Liver (tissue), 10 donors: ENCODE measurements at places on chromosomes 6 and 20. TPM values are rescaled to one million over a fixed set of nuclear protein-coding genes. Genes with fewer than 3 reads are reported as not detected.

Gene NCOA3
- 3.8 TPM for polyA plus RNA-seq

- no peak for DNase-seq
Observed at GRCh38 chr6:167347226-167347625, 22.3 kb downstream of the TTLL2 start.

Gene PROKR2
- not detected for polyA plus RNA-seq

Gene ELOVL5
- 54.4 TPM for polyA plus RNA-seq

DNA sequence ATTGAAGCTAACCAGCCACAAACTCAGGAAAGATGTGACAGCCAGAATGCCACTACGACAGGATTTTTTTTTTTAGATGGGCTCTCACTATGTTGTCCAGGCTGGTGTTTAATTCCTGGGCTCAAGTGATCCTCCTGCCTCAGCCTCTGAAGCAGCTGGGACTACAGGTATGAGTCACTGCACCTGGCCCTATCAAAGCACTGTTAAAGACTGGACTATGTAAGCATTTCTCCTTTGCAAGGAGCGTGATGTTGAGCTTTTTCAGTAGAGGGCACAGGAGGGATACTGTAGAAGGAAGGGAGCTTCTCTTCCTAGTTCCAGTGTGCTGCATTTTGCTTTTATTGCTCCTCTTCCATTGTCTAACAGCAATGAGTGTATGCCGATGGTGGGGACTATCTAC lies 35.8 kb downstream of the ZBTB9 start:
- DNase-seq: no peak

Gene HNF4A
- polyA plus RNA-seq: 52.3 TPM

GRCh38 chr6:41500561-41500960 lies 45.6 kb upstream of the FOXP4 start:
- no peak for DNase-seq

GRCh38 chr20:6588296-6588695 lies 179.2 kb upstream of the BMP2 start:
- DNase-seq: peak; percentile 58

Gene MYCT1
- polyA plus RNA-seq: 3.6 TPM

GRCh38 chr6:156916130-156916801 lies 139.1 kb downstream of the ARID1B start:
- DNase-seq: no peak

Gene ROS1
- polyA plus RNA-seq: not detected

Gene KHDC1L
- polyA plus RNA-seq: not detected

DNA sequence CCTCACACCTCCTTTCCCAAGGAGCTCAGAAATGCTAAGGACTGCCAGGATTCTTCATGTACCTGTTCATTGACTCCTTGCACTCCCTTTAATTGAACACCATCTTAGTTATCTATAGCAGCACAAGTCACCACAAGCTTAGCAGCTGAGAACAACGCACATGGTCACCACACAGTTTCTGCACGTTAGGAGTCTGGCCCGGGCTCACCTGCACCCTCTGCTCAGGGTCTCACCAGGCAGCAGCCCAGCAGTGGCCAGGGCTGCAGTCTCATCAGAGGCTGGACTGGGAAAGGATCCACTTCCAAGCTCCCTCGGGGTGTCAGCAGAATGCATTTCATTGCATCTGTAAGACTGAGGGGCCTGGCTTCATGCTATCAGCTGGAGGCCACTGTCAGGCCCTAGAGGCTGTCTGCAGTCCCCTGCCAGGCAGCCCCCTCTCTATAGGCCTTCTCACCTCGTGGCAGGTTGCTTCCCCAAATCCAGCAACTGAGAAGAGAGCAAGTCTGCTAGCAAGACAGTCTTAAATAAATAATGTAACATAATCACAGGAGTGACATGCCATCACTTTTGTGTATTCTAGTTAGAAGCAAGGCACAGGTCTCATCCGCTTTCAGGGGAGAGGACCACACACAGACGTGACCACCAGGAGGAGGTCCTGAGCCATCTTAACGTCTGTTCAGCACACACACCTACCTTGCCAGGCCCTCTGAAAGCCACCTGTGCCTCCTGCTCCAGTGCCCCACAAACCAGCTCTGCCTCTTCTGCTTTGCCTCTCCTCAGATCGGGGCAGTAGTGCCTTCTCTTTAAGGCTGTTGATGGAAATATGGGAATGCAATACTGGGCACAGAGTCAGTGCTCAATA lies 165.2 kb upstream of the CST7 start:
- DNase-seq: no peak

DNA sequence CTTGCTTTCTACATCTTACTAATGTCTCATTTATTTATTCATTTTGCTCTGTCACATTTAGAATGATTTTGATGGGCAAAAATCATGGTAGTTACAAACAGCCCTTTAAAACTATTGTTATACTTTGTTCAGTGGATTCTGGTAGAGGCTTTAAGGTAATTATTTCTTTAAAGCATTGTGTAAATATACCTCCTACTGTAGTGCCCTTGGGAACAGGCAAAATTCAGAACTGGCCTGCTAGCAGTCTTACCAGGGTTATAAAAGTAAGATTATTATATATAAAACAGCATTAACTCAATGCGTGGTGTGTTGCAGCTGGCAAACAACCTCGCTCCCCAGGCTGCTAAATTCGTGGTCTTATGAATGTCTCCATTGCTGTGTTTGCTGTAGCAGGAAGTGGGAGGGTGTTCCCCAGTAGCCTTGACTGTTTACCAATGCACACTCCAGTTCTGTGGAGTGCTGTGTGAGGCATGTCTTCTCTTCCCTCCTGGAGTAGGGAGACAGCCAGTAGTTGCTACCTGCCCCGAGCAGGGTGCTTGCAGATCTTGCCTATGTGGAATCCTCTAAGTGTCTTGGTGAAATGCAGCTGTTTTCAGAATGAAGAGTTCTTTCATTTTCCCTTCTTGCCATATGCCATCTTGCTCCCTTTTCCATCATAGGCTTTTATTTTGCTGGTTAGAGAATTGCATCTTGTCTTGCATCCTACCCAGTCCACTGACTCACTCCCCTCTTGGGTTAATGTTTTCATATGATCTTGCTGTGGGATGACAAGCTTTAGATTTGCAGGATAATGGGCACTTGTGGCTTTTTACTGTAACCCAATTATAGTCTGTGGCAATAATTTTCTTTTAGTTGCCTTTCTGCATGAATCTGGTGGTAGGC lies 45.3 kb downstream of the IGF2R start:
- DNase-seq: no peak

Gene SMLR1
- 20.8 TPM for polyA plus RNA-seq

Gene KIAA1755
- polyA plus RNA-seq: 0.29 TPM

DNA sequence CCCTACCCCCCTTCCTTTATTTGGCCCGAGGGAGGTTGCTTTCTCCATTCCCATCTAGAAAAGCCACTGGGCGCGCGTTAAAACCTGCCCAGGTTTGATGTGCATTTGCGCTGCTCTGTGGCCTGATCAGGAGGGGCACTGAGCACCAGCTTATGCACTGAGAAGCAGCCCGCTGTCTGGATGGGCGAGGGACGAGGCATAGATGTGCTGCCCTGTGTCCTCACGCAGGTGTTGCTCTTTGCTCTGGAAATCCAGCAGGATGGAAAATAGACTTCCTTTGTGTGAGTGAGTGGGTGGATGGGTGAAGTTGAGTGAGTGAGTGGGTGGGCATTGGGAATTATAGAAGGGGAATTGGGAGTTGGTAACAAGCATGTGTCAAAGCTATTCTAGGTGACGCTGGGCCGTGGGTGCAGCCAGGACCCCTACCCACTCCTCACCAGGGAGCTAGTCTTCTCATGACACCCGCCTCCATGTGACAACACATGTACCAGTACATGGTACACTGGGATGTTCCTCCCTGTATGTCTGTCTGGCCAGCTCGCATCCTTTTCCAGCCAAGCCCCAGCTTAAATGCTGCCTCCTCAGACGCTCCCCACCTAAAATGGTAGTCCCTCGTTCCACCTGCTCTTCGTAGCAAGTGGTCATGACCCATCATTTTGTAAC lies 162.6 kb downstream of the DTNBP1 start:
- DNase-seq: no peak

Gene ARFGEF3
- 0.06 TPM for polyA plus RNA-seq

DNA sequence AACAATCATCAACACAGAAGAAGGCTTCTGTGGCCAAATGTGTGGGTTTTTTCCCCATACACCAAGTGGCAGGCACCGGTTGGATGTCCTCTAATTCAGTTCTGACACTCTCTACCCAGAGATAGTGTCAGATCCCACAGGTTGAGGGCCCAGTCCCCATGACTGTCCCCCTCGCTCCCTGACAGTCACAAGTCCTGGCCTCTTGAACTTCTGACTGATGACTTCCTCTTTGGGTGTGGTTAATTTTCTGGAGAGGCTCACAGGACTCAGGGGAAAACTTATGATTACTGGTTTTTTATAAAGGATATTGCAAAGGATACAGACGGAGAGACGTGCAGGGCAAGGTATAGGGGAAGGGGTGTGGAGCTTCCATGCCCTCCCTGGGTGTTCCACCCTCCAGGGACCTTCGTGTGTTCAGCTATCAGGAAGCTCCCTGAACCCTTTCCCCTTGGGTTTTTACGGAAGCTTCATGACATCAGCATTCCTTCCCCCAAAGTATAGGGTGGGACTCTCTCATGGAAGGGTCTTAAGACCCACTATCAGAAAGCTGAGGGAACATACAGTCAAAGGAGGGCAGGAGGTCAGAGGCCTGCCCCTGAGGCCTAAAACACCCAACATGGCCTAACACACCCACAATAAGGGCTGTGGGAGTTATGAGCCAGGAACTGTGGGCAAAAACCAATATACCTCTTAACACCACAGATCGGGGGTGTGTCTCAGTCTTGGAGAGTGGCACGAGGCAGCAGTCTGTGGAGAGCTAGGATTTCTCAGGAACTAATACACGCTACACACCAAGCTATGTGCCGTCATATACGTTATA lies 33.3 kb downstream of the FARS2 start:
- no peak for DNase-seq

Gene SULF2
- 8.1 TPM for polyA plus RNA-seq

GRCh38 chr20:8658103-8658502 lies 410.8 kb upstream of the PLCB4 start:
- no peak for DNase-seq

DNA sequence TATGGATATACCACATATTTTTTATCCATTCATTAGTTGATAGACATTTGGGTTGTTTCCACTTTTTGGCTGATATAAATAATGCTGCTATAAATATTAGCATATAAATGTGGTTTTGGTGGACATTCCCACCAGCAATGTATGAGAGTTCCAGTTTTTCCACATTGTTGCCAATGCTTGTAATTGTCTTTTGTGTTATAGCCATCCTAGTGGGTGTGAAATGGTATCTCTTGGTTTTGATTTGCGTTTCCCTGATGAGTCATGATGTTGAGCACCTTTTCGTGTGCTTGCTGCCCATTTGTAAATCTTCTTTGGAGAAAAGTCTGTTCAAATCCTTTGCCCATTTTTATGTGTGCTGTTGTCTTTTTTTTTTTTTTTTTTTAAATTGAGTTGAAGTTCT lies 54.4 kb downstream of the DHX35 start:
- no peak for DNase-seq

DNA sequence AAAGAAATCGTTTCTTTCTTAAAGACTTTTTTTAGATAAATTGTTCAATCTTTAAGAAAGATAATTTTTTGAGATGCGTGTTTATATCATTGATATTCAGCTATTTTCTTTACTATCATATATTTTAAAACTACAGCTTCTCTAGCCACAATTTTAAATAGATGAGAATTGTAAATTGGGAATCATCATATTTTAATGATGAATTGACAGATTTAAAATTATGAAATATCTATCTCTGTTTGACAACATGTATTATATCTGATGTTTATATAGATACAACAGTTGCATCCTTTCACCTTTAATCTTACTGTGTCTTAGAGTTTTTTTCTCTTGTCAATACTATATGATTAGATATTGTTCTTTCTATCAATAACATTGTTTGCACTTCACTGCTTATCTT lies 762.3 kb upstream of the GJE1 start:
- no peak for DNase-seq

GRCh38 chr6:8579372-8579771 lies 144.0 kb upstream of the SLC35B3 start:
- no peak for DNase-seq

DNA sequence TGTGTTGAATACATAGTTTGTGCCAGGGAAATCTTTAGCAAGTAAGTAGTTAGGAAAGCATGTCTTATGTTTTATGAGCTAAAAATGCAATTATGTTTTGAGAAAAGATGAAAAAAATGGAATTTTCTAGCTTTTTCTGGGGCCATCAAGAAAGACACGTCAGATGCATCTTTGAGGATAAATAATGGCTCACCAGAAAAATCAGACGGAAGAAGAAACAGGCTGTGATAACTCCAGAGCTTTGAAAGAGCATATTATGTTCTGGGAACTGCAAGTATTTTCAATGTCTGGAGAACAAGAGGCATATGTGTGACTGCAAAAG lies 173.7 kb downstream of the CLVS2 start:
- DNase-seq: no peak

DNA sequence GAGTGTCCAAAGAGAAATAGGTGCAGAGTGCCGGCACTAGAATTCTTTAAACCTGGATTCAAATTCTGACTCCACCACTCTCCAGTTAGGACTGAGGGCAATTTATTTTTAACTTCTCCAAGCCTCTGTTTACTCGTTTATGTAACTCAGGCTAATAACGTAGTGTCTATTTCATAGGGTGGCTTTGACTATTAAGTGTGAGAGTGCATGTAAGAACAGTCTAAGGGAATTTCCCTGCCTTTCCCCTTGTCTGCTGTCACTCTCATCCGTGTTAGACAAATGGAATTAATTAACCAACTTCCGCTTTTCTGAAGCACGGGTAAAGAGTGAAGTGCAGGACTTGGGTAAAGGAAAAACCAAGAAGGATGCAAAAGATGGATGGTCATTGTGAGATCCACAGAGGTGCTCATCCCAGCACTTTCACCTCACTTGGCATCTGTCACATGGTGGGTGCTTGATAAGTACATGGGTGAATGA lies 4.1 kb upstream of the ZKSCAN8 start:
- no peak for DNase-seq

Gene ANKRD66
- not detected for polyA plus RNA-seq

Gene HSPA1L
- polyA plus RNA-seq: 0.28 TPM

GRCh38 chr6:105493736-105494135 lies 90.9 kb upstream of the PREP start:
- no peak for DNase-seq

- DNase-seq: no peak
Observed at GRCh38 chr6:157587127-157587926, 206.3 kb downstream of the ZDHHC14 start.

DNA sequence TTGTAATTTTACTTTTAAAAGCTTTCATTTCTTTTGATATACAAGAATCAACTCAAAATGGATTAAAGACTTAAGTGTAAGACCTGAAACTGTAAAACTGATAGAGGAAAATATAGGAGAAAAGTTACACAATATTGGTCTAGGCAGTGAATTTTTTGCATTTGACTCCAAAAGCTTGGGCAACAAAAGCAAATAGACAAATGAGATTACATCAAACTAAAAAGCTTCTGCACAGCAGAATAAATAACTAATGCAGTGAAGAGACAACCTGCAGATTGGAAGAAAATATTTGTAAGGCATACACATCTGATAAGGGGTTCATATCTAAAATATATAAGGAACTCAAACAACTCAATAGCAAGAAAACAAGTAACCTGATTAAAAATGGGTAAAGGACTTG lies 3.0 kb downstream of the GABRR1 start:
- DNase-seq: no peak

- DNase-seq: no peak
Observed at GRCh38 chr6:90611543-90612312, 24.9 kb upstream of the MAP3K7 start.

Gene FAM83B
- 0.07 TPM for polyA plus RNA-seq
